T-helper 22 cell (primary cell): ENCODE measurements at places on chromosomes 3 and 15.

DNA sequence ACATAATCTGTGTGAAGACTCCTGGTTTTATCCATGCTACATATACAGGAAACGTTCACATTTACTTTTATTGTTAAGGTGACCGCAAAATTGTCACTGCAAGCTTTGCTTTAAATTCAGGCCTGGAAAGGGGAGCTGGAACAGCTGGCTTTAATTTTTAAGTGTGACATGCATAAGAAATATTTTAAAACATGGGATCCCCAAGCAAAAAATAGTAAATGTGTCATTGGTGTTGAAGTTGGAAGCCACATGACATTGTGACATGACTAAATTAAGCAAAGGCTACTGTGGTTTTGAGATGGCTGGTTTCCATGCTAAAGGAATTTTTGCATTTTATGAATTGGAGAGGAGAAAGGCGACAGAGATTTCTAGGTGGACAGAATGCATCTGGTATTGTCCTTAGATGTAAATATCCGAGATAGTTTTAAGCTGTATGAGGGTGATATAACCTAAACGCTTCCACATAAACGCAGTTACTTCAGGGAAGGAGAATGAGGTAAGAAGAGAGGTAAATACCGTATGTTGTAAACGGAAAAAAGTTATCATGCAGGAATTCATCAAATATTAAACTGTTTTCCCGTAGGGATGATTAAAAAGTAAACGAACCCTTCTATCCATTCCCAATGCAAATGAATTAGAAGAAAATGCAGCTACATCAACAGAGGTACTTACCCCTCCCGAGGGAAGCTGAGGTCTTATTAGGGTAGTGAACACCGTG lies 927 bp upstream of the FYTTD1 start:
- DNase-seq: no peak

GRCh38 chr3:80079886-80080285 lies 312.1 kb upstream of the ROBO1 start:
- DNase-seq: no peak

- no peak for DNase-seq
These were observed 123.9 kb downstream of the RAB11A start for GRCh38 chr15:65993236-65993635.

- no peak for DNase-seq
These were observed 978 bp upstream of the CMC1 start for GRCh38 chr3:28240441-28240840.

DNA sequence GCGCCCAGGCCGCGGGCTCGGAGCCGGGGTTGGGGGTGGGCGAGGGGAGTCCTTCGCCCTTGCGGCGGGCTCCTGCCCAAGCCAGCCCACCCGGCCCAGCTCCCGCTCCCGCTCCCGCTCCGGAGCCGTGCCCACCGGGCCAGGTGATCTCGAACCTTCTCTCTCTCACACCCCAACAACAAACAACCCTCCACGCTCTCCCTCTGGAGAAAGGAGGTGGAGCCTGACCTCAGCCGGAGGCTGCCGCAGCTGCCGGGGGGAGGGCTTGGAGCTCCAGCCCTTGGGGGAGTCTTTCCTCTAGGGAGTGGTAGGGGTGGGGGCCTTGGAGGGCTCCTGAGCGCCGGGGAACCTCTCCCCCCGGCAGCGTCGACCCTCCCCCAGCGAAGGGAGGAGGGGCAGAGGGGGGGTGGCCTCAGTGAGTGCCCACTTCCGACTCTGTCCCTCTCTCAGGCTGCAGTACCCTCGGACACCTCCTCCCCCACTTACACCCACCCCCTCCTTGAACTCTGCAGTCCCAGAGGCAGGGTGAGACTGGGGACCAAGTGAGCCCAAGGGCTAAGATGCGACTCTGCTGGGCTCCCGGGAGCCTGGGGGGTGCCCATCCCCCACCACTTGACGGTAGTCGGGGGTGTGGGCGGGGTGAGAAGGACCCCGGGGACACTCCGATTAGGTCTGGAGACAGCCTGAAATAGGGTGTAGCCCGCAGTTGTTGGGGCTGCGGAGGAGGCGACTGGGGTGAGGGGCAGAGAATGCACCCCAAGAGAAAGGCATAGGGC lies 4.4 kb upstream of the BAHD1 start:
- no peak for DNase-seq

- no peak for DNase-seq
These were observed 30.5 kb upstream of the SRP14 start for GRCh38 chr15:40069178-40070165.

- DNase-seq: no peak
These were observed 858 bp upstream of the TKT start for GRCh38 chr3:53256704-53257055.

DNA sequence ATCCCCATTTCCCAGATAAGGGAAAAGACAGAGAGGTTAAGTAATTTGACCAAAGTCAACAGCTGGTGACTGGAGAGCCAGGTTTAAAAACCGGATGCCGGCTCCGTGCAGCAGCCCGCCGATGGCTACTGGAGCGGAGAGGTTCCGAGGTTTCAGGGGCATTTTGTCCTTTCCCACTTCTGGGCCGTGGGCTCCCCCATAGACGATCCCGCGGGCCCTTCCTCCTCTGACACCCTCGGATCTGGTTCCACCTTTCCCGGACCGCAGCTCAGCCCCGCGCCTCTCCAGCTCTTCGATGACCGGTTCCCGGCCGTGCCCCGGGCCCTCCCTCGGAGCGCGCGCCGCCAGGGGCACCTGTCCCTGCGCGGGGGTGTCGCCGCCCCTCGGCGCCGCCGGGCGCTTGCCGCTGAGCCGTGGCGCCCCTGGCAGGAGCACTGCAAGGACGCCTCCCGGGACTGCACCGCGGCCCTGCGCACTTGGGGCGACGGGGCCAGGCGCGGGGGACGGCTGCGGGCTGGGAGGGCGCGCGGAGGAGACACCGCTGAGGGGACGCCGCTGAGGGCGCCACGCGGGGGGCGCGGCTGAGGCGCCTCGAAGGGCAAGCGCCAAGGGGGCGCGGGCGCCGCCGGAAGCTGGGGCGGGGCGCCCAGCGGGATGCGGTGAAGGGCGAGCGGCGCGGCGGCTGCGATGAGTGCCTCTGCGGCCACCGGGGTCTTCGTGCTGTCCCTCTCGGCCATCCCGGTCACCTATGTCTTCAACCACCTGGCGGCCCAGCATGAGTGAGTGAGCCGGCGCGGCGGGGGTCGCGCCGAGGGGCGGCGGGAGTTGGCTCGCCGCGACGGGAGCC lies at the start of gene TM6SF1:
TM6SF1 (plus strand) TSS at position 652 of the 847 bp plus-strand sequence; CDS start at position 688, 36 bp downstream.
- no peak for DNase-seq

DNA sequence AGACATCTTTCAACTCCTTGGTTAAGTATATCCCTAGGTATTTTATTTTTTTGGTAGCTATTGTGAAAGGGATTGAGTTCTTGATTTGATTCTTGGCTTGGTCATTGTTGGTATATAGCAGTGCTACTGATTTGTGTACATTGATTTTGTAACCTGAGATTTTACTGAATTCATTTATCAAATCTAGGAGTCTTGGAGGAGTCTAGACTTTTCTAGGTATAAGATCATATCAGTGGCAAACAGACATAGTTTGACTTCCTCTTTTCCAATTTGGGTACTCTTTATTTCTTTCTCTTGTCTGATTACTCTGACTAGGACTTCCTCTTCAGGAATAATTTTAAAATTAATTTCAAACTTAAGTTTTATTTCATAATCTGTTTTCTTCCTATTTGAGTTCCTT lies 125.2 kb downstream of the OCA2 start:
- DNase-seq: no peak

- no peak for DNase-seq
These were observed 5.2 kb upstream of the EBLN2 start for GRCh38 chr3:73056014-73056844.

DNA sequence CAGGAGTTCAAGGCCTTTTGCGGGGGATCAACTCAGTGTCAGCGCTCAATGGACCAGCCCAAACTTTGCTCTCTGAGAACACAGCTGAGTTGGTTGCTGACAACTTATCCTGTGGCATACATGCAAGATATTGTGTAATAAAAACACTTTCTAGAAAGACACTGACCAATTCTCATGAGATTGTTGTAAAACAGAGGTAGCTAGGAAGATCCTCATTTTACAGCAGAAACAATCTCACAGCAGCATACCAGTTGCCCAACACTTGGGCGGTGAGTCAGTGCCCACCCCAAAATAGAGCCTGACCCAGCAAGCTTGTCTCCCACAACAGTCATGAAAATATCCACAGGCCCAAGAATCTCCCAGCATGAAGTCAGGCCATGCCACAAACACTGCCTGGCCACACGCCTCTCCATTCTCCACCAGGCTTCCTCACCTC lies 18.2 kb downstream of the KLHL6 start:
- no peak for DNase-seq

GRCh38 chr3:71547249-71548198 lies 36.0 kb downstream of the FOXP1 start:
- no peak for DNase-seq

- no peak for DNase-seq
These were observed 26.3 kb downstream of the ZBTB38 start for GRCh38 chr3:141394560-141394959.

- no peak for DNase-seq
These were observed 120.3 kb upstream of the PRR20G start for GRCh38 chr3:127408022-127408683.

DNA sequence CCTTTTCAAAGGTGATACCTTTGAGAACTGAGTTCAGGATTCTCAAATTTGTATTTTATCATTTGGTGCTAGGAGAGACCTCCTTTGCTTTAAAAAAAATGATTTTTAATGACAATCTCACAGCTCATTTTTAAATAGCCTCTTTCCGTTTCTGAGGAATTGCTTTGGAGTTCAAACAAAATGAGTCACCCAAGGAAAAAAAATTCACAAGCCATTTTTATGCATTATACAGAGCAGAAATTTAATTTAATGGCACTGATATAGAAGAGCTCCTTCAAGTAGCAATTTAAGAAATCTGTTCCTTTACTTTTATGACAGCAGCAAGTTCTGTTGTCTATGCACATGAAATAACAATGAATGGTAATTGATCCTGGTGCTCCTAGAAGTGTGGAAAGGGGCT lies 337.9 kb upstream of the KCNMB2 start:
- no peak for DNase-seq

- no peak for DNase-seq
These were observed 2.1 kb downstream of the UBA5 start for GRCh38 chr3:132662212-132662611.

DNA sequence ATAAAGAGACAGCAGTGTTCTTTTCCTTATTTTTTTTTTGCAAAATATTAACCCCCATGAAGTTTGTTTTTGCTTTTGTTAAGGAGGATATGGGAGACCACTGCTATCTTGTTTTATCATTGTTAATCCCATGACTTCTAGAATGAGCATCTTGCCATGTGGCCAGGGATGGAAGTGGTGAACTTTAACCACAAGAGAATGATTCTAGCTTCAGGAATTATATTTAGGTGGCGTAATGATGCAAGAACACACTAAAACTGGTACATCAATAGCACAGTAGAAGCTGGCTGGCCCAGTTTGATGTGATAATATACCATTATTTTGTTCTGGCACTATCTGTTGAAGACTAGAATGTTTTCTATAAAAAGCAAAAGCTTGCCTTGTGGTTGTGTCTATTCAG lies 720.9 kb downstream of the GRM7 start:
- no peak for DNase-seq

DNA sequence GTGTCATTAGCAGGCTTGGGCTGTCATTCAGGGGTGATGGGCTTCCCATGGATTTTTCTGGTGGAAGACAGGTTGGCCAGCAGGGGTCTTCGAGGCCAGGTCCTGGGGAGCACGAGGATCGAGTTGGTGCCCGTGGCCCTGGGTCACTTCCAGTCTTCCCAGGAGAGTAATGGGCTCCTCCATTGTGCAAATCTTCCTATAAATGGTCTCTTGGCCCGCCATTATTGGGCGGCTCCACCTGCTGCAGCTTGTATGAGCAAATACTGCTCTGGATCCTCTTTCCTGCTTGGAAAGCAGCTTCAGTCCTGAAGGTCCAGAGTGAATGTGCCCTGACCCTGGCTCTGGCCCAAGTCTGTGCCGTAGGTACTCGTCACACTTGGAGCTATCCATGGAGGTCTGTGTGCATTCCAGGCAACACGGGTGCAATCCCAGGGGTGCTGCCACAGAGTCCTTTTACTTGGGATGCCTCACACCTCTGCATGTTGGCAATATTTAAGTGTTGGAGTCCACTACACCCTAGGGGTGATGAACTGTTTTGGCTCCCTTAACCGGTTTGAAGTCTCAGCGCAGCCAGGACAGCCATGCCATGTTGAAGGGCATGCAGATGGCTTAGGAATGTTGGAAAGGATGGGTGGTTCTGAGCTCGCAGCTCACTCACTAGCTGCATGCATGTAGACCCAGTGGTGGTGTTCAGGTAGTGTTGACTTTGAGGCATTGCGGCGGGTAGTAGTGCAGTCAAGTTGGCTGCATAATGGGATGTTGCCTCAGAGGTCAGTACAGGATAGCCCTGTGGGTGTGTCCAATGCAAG lies 97.6 kb downstream of the SNRPN start:
- no peak for DNase-seq

DNA sequence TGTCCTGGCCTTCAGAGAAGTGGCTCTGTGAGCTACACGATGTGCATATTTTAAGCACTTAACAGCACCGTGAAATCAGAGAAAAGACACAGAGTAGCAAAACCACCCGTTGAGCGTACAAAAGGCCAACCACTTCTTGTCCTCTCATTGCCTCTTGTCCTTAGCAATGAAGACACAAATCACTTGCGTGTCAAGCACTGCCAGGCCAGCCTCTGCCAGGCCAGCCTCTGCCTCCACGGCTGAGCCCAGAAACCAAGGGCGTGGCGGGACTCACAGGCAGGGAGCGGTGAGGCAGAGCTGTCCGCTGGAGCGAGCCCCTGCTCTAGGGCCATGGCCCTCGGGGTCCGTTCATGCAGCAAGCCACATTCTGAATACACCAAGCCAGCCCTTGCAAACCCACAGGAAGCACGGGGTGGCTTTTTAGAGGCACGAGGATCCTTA lies 4.0 kb downstream of the MUC4 start:
- no peak for DNase-seq

DNA sequence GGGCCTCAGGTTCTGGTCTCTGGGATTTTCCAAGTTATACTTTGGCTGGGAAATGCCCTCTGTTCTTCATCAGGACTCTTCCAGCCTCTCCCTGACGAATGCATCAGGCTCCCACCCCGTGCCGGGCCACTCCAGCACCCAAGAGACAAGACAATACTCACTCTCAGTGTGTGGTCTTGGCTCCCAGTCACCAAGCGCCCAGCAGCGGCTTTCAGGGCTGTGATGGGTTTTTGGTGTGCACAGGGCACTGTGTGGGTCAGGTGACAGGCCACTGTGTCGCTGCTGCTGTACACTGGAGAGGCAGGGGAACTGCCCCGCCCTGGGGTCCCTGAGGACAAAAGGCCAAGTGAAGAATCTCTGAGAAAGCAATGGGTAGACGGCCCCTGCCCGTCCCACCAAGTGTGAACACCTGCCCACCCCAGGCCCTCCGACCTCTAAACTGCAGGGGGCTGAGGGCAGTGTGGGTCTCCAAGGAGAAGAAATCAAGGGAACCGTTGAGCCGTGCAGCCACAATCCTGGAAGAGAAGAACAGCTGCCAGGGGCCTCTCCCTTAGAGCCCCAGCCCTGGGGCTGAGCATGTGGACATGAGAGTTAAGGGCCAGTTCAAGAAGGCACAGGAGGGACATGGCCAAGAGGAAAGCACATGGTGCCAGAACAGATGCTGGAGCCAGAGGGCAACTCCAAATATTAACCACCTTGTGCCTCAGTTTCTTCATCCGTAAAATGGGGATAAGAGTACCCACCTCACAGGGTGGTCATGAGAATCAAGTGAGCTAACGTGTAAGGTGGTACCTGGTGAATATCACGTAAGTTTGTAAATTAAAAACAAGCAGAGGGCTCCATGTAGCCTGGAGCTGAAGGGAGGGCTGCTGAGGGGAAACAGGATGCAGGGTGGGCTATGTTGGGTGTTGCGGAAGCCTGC lies 34.1 kb downstream of the PTPN23 start:
- no peak for DNase-seq

- no peak for DNase-seq
These were observed 30.5 kb downstream of the LRRK1 start for GRCh38 chr15:100949691-100950090.

- no peak for DNase-seq
These were observed 92.0 kb downstream of the TMEM108 start for GRCh38 chr3:133130168-133130567.
